Neuronal stem cell (in vitro differentiated cells): ENCODE measurements at places on chromosomes 11 and 22.

DNA sequence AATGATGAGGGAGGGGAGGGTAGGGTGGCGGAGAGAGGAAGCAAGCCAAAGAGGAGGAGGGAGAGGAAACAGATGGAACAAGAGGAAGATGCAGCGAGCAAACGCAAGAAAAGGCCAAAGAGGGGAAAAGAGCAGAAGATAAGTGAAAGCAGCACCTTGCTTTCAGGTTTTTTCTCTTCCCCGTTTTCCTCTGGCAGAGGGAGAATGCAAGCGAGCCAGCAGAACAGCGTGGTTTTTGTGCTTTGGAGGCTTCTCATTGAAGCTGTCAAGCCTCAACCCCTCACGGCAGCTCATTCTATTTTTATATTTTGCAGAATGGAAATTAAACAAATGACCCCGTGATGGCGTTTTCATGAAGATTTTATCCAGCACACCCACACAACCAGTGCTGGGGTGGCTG is 67.1 kb upstream of the GRAMD1B start:
- DNase-seq = no peak

DNA sequence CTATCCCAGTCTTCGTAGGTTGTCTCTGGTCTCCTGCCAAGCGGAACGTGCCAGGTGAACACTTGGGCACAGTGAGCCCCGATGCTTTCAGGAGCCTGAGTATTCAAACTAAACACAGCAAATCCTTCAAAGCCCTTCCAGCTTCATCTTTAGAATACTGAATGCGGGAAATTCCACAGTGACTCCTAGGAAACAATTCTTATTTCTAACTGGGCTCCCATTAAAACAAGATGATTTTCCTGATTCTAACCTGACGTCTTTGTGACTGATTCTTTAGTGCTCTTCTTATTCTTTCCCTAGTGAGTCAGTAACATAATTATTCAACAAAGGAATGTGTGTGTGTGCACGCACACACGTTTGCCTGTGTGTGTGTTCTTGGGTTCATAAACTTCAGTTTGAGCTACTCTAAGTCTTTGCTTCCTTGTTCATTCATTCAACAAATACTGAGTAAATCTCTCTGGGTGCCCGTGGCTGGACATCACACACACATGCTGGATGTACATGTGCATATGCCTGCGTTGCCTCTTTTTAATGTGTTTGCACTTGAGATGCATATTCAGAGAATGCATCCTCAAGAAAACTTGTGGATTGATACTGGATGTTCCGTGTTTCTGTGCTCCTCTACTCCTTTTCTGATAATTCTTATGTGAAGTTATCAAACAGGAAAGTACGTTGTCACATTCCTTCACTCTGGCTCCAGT is 134.5 kb downstream of the WNT7B start:
- DNase-seq = no peak

DNA sequence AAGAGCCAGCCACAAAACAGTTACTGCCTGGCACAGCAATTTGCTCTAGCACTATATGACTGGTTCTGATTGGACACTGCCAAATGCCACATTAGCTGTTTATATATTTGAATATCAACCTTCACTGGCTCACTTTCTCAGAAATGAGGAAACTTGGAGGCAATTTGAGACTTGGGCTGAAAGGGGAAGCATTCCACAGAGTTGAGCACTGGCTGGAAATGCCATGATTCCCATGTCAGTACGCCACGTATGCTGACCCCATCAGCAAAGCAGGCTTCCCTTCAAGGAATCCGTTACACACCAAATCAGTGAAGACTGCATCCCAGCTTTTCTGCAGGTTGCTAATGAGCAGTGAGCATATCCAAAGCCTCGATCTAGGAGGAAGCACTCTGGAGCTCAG is 34.7 kb downstream of the GALNT18 start:
- DNase-seq = no peak

GRCh38 chr11:110984693-110985092 is 260.8 kb upstream of the POU2AF2 start:
- DNase-seq = no peak

DNA sequence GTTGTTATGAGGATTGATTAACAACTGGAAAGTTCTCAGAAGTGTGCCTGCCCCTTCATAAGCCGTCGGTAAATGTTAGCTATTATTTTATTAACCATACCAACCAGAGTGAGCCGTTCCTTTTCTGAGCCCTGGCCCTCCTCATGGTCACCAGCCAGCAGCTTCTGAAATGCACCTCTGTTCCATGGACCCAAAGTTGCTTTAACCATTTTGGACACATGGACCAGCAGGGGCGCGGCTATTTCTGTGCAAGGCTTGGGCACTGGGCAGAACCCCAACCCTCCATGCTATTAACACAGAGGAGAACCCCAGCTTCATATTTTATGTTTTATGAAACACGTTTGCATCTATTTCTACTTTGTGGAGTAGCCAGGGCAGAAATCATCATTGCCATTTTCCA is 18.6 kb upstream of the SCGB1A1 start:
- no peak for DNase-seq

DNA sequence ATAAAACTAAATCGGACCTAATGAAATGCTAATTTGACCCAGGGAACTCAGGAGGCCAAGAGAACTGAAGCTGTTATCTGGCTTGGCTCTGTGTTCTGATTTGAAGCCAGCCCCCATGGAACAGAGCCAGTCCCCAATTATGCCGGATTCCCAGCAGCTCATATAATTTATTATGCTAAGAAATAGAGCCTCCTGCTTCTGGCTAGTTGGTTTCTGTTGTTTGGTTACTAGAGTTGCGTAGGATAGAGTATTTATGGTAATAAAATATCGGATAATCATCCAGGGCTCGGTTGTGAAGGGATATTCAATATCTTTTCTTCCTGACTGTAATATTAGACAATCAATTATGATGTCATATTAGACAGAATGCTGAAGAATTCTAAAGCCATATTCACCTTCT is 120.4 kb upstream of the TTC12 start:
- no peak for DNase-seq

GRCh38 chr11:66070604-66071380 is 720 bp downstream of the PACS1 start:
- DNase-seq = no peak

DNA sequence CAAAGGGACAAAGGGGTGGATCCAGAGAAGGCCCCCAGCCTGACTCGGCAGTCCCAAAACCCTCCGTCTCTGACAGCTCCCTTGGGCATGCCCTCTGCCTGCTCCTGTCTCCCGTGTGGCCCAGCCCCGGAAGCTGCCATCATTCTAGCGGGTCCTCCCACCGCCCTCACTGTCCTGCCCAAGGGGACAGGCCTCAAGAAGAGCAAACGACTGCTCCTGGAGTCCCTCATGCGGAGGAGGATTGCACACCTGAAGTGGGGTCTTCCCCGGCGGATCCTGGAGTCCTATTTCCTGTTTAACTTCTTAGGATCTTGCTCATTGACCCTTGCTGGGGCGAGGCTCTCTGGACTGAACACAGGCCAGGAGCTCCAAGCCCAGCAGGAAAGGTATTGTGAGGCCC is 2.6 kb upstream of the MEI1 start:
- no peak for DNase-seq

GRCh38 chr11:116931206-116931953 is 94.0 kb upstream of the APOA1 start:
- no peak for DNase-seq

- no peak for DNase-seq
Measured at GRCh38 chr11:9049959-9050358, 41.4 kb downstream of the SCUBE2 start.

GRCh38 chr22:32237906-32238305 is 17.2 kb downstream of the SLC5A4 start:
- DNase-seq = no peak

- no peak for DNase-seq
Measured at GRCh38 chr11:96154802-96155520, 188.0 kb downstream of the MAML2 start.

DNA sequence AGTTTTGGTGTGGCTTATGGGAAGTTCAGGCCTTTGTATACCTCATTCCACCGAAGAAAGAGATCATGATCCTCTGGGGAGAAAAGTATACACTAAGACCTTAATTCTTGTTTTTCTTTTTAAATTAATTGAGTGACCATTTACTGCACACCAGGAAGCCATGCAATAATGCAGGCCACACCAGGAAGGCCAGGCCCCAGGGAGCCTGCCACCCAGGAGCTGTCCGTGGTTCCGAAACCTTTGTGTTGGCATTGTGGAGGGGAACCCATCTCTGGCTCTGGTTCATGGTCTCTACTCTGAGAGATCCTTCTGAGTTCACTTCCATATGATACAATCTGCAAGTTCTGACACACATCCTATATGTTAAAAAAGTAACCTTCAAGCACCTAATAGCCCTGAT is 291.8 kb downstream of the MIAT start:
- DNase-seq = no peak

DNA sequence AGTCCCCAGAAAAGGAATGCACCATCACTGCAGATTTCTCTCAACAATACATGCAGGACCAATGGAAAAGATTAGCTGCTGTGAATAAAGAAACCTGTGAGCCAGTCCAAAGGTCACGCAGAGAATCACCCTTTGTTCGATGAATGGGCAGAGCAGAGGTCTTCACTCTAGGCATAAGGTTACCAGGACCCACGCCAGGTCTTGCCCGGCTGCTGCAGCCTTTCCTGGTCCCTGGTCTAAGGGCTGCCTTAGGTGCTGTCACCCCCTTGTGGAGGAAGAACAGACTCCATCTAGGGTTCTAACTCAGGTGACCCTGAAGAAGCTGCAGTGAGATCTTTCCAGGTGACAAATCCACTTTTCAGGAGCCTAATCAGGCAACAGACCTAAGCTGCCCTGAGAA is 29.0 kb upstream of the NAP1L4 start:
- DNase-seq = peak; percentile 56

DNA sequence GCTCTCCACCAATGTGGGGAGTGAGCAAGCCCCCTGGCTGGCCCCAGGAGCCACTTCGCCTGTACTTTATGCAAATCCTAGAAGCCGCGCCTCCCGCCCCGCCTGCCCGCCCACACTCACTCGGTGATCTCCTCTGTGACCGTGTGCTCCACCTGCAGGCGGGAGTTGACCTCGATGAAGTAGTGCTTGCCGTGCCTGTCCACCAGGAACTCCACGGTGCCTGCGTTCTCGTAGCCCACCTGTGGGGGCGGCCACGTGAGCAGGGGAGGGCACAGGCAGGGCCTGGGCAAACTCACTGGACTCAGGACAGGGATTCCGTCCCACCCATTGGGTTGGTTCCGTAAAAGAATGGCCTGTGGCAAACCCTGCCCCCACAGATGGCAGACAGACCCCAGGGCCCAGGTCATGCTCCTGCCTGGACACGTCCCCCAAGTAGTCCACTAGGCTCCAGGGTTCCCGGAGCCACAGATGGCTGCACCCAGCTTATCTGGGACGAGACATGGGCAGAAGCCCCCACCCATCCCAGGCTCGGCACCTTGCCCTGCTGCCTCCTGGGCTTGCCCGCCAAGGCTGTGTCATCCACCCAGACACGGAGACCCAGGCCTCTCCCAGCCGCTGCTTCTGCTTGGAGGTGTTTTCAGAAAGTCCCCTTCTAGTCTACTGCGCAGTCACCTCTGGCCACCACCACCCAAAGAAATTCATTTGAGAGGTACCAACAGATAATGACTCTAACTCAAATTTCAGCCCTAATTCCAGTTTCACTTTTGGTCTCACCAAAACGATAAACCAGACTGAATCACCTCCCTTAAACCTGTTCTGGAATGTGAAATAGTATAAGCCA is 12.1 kb downstream of the LRFN4 start:
- peak; percentile 42 for DNase-seq

DNA sequence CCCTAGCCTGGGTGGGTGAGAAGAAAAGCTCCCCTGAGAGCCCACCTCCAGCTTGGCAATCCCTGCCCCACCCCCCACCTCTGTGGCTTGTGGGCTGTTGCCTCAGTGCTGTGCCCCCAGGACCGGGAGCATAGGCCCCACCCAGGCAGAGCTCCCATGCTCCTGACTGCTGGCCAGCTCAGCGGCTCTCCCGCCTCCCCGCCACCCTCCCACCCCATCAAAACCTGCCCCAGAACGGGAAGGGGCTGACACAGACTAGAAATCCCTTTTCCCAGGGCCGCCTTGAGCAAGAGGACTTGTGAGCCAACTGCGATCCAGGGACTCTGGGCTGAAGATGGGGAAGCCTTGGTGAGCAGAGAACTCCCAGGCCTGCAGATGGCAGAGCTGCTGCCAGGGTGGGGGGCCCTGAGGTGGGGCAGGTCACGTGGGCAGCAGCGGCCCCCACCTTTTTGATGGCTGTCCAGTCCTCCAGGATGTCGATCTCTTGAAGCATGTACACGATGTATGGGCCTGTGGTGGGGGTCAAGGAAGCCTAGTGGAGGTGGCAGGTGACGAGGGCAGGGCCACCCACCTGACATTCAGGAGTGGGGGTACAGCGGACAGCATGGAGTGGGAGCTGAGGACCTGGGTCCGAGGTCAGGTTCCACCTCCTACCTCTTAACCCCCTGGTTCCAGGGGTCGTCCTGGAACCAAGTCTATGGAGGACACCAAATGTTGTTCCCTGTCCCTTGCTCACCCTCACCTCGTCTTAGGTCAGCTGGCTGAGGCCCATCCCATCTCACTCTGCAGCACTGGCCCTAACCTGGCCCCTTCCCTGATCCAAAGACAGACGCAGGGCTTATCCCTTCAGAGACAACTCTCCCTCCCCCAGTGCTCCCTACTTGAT is 2.3 kb upstream of the RIN1 start:
- no peak for DNase-seq

GRCh38 chr11:12212821-12213185 is 102.4 kb downstream of the MICAL2 start:
- no peak for DNase-seq

DNA sequence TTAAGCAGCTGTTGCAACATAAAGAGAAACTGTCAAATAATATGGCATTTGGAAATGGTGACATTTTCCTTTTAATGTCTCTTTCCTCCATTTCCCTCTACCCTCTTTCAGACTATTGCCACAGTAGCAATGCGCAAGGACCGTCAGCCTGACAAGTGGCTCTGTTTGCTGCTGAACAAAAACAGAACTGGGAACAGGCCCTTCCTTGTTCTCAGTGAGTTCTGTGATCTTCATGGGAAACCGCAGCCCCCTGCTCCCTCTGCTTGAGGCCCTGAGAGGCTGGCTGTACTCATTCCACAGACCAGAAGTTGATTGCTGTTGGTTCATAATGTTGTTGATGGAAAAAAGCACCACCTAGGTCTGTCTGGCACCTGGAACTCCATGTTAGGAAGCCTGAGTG is 559.7 kb downstream of the OPCML start:
- no peak for DNase-seq

GRCh38 chr11:112249871-112250610 is 10.6 kb downstream of the PLET1 start:
- DNase-seq = no peak

DNA sequence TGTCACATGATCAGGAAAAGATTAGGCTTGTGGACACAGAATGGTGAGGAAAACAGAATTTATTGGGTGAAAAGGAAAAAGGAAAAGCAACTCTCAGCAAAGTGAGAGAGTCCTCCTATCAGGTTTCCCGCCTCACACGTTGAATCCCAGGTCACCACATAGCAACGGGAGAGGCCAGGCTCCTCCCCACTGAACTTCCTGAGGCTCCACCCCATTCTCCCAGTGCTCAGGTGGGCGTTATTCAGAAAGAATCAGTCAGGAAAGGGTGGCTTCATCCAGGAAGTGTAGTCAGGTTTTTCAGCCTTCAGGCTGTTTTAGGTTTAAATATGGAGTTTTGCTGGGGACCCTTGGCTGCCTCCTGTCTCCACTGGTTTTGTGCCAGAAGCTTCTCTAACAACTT is 66.9 kb downstream of the SPON1 start:
- DNase-seq = no peak

- no peak for DNase-seq
Measured at GRCh38 chr11:122096272-122097112, 19.5 kb downstream of the BLID start.

- DNase-seq = no peak
Measured at GRCh38 chr22:47333625-47334024, 571.2 kb downstream of the TBC1D22A start.
